Bone marrow (tissue), 2 donors: ENCODE measurements at places on chromosomes 12 and 14.

- DNase-seq: no peak
Observed at GRCh38 chr12:85835426-85836196, 598 bp downstream of the RASSF9 start.

GRCh38 chr12:15193946-15194345 is 27.3 kb downstream of the RERG start:
- peak; percentile 45 for DNase-seq

DNA sequence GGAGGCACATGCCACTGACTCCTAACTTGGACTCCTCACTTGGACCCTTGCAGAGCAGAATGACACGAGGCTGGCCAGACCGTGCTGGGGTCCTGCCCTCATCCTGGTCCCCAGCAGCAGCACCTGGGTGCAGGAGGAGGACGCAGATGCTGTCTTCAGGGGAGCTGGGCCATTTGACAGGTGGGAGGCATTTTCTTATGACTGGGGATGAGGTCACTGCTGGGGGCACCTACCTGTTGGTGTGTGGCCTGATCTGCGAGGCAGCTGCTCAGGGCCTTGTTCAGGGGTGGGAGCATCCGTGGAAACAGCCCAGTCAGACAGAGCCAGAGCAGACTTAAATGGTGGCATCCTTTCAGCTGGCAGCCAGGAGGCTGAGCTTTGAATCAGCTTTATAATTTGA is 57.3 kb downstream of the CACNA1C start:
- no peak for DNase-seq

GRCh38 chr14:39422243-39422642 is 10.0 kb downstream of the FBXO33 start:
- no peak for DNase-seq

- DNase-seq: no peak
Observed at GRCh38 chr12:56487448-56488040, 417 bp downstream of the GLS2 start.

DNA sequence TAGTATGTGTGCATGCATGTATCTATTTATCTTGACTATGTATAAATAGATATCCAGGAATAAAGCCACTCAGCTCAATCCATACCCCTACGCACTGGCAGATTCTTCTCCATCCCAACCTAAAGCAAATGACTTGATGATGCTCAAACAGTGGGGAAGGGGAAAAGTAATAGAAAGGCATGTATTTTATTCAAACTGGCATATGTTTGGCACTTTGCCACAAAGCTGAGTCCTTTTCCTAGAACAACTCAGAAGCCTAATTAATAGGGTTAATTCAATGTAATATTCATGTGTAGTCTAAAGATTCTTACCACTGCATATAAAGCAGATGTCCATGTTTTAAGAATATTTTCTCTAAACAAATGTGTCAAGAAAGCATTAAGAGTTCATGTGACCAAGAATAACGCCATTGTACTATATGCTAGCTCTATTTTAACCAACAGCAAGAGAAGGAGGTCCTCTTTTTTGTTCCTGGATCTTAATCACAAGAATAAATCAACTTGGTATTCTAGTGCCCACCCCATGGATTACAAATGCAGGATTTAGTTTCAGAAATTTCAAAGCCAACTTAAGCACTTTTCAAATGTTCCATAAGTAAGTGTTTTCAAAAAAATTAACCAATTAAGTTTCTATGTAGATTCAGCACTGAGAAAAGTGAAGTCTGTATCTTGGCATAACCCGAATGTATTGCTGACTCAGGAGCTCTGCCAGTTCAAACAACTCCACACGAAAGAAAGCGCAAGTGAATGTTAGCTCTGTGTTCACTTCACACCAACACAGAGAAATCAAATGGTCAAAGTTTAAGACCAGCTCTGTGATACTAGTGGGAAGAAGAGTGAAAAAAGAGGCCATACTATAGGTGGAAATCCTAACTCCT is 233.6 kb downstream of the MED13L start:
- DNase-seq: no peak

DNA sequence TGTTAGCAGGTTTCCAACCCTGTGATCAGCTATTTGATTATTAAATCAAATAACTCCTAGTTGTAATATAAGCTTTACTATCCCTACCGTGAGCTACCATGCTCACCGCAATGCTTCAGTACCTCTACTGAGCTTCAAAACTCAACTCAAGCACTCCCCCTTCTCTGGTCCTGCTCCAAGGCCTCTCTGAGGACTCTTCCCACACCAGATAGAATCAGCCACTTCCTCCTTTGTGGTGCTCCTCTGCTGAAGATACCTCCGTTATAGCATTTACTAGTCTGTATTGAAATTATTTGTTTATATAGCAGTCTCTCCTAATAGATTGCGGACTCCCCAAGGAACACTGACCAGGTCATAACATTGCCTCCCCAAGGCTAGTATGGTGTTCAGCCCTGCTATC is 17.5 kb downstream of the AREL1 start:
- DNase-seq: no peak

DNA sequence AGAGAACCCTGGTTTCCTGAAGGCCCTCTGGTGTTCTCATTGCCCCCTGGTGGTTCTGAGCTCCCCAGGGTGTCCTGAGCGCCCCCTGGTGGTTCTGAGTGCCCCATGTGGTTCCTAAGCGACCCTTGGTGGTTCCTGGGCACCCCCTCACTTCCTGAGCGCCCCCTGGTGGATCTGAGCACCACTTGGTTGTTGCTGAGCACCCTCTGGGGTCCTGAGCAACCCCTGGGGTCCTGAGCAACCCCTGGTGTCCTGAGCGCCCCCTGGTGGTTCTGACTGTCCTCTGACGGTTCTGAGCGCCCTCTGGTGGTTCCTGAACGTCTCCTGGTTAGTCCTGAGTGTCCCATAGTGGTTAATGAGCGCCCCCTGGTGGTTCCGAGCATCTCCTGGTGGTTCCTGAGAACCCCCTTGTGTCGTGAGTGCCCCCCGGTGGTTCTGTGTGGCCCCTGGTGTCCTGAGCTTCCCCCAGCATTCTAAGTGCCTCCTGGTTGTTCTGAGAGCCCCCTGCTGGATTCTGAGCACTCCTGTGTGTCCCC is 568.3 kb downstream of the TMEM121 start:
- no peak for DNase-seq

DNA sequence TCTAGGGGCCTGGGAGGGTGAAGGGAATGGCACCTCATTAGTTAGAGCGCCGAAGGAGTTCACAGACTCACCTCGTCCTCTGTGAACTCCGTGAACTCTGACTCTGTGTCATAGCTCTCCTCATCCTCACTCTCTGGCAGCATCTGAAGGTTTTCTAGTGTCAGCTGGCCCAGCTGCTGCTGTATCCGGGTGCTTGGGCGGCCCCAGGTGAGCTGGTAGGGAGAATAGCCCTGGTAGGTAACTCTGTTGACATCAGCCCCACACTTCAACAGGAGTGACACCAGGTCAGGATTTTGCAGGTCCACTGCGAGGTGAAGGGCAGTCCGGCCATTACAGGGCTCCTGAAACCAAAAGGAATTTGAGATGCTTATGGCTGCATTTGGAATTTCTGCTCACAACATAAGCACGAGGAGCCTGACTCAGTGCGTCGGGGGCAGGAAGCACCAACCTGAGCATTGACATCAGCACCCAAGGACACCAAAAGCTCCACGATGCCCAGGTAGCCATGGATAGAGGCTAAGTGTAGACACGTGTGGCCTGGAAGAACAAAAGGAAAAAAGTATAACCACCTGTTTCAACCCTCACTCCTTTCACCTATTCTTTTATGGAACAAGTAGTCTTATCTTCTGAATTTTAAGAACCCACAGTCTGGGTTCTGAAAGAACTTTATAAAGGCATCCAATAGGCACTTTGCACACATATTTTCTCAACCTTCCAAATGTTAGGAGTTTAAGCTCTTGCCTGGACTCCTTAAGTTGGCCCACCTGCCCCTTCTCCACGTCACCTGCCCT is 2.0 kb downstream of the NFKBIA start:
- no peak for DNase-seq

- no peak for DNase-seq
Observed at GRCh38 chr12:93127107-93127560, 198.0 kb upstream of the EEA1 start.

DNA sequence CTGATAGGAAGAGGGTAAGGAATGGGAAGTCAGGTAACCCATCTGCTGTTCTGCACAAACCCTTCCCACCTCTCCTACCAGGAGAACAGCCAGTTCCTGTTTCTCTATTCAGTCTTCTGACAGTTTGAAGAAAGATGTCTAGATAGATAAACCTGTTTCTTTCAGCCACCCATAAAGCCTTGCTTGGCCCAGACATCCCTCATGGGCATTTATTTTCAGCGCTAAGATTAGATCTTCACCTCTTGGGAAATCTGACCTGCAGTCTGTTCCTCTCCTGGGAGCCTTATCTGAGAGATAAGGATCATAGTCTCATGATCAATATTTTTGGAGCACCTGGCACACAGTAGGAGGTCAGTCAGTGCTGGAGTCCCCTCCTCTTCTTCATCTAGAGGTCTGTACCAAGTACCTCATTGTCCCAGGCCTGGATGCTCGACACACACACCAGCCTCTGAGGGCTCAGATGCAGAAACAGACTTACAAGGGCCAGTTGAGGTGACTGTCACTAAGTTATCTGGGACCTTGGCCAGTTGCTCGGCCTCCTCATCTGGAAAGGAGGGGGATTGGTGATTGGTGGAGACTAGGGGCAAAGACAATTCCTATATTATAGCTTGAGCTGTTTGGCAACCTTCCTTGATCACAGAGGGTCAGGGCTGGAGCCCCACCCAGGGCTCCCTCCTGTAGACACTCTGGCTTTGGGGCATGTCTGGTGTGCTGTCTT is 18.2 kb downstream of the ACVRL1 start:
- DNase-seq: no peak

DNA sequence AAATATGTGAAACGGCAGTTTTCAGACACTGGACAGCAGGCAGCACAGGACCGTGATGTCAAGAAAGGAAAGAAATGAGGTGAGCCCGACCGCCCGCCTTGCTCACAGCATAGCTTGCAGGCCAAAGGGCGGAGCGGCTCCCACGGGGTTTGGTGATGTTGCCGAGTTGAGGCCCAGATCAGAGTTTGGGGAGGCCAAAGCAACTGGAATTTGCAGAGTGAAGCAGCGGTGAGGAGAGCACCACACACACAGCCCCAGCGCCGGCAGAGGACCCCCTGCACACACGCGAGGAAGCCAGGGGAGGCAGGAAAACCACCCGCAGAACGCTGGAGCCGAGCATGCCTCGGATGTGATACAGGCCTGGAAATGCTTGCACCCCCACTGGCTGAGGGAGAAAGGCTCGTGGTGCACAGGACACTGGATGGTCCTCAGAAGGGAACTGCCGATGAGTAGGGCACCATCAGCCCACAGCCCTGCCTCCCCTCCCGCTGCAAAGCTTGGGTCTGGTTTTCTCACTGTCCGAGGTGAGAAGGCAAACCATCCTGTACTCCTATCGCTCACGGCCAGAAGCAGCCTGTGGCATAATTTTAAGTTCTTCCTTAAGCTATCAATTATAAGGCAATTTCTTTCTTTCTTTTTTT is 25.7 kb upstream of the PLD4 start:
- DNase-seq: no peak

- DNase-seq: no peak
Observed at GRCh38 chr14:102731871-102732800, 45.1 kb upstream of the TRAF3 start.

DNA sequence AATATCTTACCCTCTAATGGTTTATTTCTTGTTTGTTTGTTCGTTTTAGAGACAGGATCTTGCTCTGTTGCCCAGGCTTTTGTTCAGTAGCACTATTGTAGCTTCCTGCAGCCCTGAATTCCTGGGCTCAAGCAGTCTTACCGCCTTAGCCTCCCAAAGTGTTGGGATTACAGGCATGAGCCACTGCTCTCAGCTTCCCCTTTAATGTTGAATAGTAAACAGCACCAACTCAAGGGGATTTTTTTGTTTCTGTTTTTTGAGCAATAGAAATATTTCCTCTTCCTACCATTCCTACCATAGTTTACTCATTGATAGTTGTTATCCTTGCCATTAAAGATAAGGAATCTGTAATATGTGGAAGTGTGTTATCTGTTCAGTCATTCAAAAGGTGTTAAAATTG is 10.7 kb downstream of the ARID4A start:
- no peak for DNase-seq

DNA sequence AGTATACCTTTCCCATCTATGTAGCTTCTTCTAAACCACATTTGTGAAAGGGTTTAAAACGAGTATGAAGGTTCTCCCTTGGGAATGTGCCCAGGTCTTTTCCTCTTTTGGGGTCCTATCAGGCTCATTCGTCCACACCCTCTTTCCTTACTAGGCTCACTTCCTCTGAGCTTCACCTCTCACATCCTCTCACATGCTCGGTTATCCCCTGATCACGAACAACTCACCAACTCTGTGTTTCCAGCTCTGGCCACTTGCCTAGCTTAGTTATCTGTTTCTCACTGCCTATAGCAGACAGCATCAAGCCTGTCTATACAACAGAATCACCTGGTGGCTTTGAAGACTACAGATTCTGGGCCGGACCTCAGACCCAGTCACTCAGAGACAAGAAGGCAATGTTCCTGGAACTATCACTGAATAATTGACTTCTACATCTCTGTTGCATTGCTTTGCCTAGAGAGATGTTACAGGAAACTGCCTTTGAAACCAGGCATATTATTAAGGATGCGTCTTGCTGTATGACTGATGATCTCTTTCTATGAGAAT is 158.2 kb downstream of the FOXN3 start:
- DNase-seq: no peak

- DNase-seq: no peak
Observed at GRCh38 chr12:20946732-20947131, 136.2 kb downstream of the SLCO1B3 start.

- DNase-seq: no peak
Observed at GRCh38 chr12:5348491-5348890, 83.4 kb upstream of the NTF3 start.

DNA sequence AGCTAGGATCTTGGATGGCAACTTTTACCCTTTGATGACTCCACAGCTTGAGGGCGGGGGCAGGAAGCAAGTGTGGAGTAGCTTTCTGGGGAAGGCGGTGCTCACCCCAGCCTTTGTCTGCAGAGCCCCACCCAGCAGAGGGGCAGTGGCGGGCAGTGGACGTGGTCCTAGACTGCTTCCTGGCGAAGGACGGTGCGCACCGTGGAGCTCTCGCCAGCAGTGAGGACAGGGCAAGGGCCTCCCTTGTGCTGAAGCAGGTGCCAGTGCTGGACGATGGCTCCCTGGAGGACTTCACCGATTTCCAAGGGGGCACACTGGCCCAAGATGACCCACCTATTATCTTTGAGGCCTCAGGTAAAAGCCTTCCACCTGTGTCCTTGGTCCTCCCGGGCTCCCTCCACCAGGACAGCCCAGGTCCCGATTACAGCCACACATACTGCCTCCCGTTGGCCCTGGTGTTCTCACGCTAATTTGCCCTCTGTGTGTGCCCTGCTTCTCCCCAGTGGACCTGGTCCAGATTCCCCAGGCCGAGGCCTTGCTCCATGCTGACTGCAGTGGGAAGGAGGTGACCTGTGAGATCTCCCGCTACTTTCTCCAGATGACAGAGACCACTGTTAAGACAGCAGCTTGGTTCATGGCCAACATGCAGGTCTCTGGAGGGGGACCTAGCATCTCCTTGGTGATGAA is 1.2 kb downstream of the TAPBPL start:
- no peak for DNase-seq
